Activated naive CD4-positive, alpha-beta T cell treated with Interleukin-2 at 50 U/mL for 16 hours (primary cell): ENCODE measurements at places on chromosomes 7 and 10.

DNA sequence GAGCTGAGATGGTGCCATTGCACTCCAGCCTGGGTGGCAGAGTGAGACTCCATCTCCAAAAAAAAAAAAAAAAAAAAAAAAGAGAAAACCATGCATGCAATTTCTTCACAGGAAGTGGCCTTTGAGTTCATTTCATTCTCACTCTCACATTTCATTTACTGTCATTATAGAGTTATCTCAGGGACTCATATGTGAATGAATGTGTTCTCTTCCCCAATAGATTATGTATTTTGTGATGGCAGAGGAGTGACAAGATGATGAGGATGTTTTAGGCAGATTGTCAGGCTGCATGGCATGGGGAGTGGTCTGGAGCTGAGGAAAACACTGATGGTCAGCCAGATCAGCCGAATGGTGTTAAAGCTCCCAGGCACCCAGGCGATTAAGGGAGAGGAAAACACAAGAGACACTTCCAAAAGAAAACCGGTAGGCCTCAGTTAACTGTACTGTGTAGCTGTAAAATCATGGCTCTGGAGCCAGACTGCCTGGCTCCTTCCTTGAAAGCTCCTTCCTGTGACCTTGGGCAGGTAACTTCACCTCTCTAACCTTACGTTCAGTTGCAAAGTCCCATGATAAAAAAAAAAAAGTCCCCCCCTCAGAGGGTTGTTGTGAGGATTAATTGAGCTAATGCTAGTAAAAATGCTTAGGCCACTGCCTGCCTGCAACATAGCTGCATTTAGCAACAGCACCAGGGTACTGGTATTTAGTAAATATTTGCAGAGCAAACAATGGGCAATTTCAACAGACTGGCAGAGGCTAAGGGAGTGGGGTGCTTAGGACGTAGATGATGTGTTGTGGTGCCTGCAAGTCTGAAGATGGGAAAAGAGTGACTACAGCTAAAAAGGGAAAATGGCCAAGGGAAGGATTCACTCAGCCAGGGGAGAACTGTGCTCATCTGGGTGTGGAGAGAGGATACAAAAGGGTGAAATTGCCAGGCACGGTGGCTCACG lies 6.9 kb downstream of the FRAT2 start:
- no peak for DNase-seq

GRCh38 chr10:72461085-72461484 lies 106.4 kb upstream of the DNAJB12 start:
- no peak for DNase-seq

- DNase-seq: no peak
Measured at GRCh38 chr7:50391386-50391785, 58.8 kb downstream of the FIGNL1 start.

DNA sequence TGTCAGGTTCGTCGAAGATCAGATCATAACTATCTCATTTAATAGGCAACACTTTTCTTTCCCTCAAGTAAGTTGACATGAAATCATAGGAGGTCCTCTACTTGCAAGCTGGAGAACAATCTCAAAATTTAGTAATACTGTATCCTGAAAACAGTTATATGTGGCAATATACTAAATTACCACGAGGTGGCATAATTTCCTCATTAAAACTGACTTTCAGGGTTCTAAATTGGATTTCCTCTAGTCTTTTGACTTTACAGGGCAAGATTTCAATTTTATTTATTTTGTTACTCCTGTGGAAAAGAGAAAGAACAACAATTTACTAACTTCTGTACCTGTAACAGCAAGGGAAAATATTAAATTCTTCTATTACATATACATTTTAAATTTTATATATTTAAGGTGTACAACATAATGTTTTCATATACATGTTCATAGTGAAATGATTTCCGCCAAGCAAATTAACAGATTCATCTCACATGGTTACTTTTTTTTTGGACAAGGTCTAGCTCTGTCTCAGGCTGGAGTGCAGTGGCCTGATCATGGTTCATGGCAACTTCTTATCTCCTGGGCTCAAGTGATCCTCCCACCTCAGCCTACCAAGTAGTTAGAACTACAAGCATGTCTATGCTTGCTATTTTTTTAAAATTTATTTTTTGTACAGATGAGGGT lies 53.4 kb upstream of the CYP2C18 start:
- no peak for DNase-seq

DNA sequence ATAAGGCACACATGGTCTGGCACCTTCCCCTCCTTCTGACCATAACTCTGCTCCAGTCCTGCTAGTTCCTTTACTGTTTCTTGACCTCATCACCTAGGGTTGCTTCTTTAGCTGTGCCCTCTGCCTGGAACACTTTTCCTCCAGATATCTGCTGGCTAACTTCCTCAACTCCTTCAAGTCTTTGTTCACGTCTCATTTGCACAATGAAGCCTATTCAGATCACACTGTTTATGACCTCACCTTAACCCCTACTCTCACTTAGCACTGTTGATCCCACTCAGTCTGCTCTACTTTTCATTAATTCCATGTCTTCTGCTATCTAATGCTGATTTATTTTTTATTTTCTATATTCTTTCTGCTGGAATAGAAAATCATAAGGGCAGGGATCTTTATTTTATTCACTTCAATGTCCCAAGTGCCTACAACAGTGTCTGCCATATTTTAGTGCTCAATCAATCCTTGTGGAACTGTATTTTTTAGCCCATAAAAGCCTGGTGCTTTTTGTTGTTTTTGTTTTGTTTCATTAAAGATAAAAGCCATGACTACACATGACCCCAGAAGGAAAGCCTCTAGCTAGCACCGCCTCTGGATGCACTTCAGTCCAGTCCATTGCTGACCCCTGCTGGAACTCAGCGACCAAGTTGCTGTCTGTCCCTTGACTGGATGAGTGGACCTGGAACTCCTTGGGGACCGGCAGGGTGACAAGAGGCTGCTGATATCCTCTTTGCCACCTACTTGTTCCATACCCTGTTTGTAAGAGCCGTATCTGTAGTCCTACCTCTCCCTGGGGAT lies 12.3 kb downstream of the KLF14 start:
- DNase-seq: no peak

DNA sequence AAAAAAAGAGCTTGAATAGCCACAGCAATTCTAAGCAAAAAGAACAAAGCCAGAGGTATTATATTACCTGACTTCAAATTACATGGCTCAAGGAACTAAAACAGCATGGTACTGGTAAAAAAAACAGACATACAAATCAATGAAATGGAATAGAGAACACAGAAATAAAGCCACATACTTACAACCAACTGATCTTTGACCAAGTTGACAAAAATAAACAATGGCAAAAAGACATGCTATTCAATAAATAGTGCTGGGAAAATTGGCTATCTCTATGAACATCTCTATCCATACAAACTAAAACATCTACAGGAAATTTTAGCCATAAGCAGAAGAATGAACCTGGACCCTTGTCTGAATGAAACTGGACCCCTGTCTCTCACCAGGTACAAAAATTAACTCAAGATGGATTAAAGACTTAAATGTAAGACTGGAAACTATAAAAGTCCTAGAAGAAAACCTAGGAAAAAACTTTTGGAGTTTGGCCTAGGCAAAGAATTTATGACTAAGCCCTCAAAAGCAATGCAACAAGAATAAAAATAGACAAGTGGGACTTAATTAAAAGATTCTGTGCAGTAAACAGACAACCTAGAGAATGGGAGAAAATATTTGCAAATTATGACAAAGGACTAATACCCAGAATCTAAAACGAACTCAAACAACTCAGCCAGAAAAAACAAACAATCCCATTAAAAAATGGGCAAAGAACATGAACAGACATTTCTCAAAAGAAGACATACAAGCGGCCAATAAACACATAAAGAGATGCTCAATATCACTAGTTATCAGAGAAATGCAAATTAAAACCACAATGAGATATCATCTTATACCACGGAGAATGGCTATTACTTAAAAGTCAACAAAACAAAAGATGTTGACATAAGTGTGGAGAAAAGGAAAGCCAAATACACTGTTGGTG lies 72.8 kb upstream of the DDC start:
- DNase-seq: no peak

DNA sequence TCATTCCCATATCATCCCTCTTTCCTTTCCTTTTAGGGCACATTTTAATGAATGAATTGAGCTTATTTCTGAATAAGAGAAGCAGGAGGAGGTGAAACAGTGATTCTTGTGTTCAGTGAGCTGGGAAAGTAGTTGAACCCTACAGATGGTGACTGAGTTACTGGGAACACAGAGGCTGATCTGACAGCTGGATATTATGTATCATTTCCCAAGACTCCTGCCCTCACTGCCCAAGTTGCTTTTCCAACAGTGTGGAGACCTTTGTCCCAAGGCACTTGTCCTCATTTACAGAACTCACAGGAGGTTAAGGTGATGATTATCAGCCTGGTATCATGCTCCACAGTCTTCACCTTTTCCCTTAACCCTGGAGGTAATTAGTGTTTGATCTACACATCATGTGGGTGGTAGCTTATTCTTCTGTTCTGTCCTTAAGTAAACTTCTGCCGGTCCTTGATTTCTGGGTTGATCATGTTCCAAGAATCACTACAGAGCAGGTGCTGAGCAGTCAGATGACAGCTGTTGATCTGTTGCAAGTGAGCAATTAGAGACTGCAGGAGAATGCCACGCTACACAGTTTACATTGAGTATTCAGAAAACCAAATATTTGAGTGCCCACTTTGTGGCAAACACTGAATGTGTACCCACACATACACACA lies 2.6 kb downstream of the PRLHR start:
- DNase-seq: no peak

GRCh38 chr7:14551310-14551709 lies 351.2 kb downstream of the DGKB start:
- DNase-seq: no peak

- no peak for DNase-seq
Measured at GRCh38 chr7:157831143-157831905, 494.5 kb downstream of the DNAJB6 start.

- no peak for DNase-seq
Measured at GRCh38 chr7:900331-901040, 24.1 kb downstream of the GET4 start.
